ENCODE measurements at places on chromosomes 13 and 19. TPM values are rescaled to one million over a fixed set of nuclear protein-coding genes. Genes with fewer than 3 reads are reported as not detected.

Gene DMKN
- 1.6 TPM for polyA plus RNA-seq

Gene ACER1
- polyA plus RNA-seq = not detected

DNA sequence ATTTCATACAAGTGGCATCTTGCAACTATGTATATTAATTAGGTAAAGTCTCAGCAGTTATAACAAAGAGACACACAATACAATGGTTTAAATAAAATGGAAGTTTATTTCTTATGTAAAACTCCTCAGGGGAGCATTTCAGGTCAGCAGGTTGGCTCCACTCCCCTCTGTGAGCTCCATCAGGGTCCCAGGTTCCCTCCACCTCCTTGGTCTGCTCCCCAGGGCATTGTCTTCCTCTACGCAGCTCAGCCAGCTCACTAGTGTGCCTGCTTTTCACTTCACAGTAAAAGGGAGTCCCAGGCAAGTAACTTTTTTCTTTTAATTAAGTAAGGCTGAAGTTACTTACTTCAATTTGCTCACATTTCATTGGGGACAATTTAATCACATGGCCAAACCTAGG lies 135.3 kb upstream of the FNDC3A start:
- H3K27ac ChIP-seq = no peak overlapping the region
- H3K4me3 ChIP-seq = no peak overlapping the region
- DNase-seq = no peak
- no peaks in the 10 kb centered on the region for H3K4me1 ChIP-seq
- H3K36me3 ChIP-seq = no peaks in the 10 kb centered on the region

DNA sequence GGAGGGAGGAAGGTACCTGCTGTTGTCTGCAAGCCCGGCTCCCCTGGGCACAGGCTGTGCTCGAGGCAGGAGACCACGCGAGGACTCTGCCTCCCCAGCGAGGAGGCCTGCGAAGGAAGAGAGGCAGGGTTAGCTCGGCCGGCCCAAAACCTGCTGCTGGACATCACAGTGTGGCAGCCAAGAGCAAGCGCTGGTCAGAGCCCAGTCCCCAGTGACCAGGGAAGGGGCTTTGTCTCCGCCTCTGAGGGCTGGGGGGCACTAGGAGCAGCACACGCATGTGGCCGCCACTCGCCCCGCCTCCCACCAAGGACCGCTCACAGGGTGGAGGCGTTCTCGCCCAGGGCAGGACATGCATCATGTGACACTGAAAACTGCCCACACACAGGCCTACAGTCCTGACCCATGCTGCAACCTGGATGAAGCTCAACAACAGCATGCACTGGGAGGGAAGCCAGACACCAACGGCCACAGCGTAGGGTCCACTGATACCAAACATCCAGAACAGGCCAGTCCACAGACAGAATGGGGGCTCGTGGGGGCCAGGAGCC lies 8.5 kb downstream of the MIER2 start:
- no peaks in the 10 kb centered on the region for H3K27me3 ChIP-seq
- no peaks in the 10 kb centered on the region for H3K36me3 ChIP-seq
- H3K4me1 ChIP-seq = no peaks in the 10 kb centered on the region
- no peak overlapping the region for H3K27ac ChIP-seq

Data from B cell (primary cell).